Stimulated activated CD4-positive, alpha-beta T cell treated with anti-CD3 and anti-CD28 coated beads, Interleukin-4, amount 100 ng/mL, for 24 hours (primary cell): ENCODE measurements at places on chromosomes 1 and 21.

- no peak for DNase-seq
Observed at GRCh38 chr1:110464340-110464739, 13.4 kb downstream of the PROK1 start.

- no peak for DNase-seq
Observed at GRCh38 chr1:98102345-98103030, 181.7 kb upstream of the DPYD start.

GRCh38 chr21:42858185-42858847 is 21.0 kb downstream of the WDR4 start:
- DNase-seq: no peak

DNA sequence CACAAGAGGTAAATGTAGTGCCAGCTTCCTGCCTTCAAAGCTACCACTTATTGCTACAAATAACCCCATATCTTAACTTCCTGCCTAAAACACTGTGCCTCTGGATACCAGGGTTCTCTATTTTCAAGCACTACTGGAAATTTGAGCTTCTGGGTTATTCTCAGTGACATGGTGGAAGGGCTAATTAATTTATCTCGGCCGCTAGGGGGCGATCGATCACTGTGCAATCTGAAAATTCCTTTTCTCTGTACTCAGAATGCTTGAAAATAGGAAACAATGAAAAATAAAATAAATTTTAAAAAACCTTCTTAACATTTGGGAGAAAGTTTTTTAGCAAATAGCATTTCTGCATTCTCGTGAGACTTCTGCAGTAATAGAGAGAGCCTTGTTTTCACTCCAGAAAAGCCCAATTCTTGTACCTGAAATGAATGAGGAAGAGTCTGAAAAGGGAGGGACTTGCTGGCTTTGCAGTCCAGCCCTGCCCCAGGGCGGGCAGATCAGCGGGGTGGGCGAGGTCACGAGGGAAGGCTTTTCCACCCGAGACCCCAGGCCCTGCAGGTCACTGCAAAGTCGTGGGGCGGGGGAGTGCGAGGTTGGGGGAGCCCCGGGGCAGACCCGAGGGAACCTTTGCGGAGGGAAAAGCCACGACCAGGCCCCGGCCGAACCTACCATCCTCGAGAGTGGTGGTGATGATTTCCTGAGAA is 276.7 kb downstream of the PCP4 start:
- peak; percentile 30 for DNase-seq

- DNase-seq: no peak
Observed at GRCh38 chr1:154468535-154469250, 33.3 kb upstream of the TDRD10 start.

GRCh38 chr1:10685808-10686403 is 110.5 kb downstream of the CASZ1 start:
- DNase-seq: no peak

- no peak for DNase-seq
Observed at GRCh38 chr1:156642265-156643048, 540 bp downstream of the BCAN start.

DNA sequence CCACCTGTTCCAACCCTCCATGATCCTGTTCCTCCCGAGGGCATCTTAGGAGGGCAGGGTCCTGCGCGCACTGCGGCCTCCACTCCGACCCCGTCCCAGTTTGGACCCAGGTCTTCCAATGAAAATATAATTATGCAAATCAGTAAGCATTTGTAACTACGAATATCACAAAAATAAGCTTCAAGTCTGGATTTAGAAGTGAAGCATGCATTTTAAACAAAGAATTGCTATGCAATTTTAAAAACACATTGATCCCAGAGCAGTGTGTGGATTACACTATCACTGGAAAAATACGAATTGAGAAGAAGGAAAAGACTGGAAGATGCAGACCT is 673 bp downstream of the PRMT2 start:
- DNase-seq: no peak

- no peak for DNase-seq
Observed at GRCh38 chr1:196295766-196296165, 312.5 kb downstream of the KCNT2 start.

DNA sequence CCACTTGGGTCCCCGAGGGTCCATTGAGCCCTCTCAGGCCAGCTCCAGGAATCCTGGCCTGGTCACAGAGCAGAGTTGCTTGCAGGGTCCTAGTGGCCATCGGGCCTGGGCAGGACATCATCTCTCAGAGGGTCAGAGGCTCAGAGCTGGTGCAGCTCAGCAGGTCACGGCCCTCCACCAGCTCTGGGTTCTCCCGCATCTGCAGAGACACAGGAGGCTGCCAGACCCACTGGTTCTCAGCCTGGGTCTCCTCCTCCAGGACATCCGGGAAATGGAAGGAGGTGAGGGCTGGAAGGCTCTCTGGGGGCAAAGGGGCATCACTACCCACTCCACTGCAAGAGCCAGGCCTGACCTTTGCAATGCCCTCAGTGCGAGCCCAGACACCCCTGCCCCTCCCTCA is 6.5 kb downstream of the TMEM54 start:
- DNase-seq: no peak

GRCh38 chr1:32180186-32181060 is 948 bp downstream of the TXLNA start:
- peak; percentile 46 for DNase-seq

GRCh38 chr1:234326497-234327366 is 46.5 kb upstream of the COA6 start:
- peak; percentile 83 for DNase-seq

- no peak for DNase-seq
Observed at GRCh38 chr1:15098176-15099125, 55.1 kb upstream of the TMEM51 start.

- no peak for DNase-seq
Observed at GRCh38 chr21:36717976-36718375, 19.1 kb downstream of the SIM2 start.

DNA sequence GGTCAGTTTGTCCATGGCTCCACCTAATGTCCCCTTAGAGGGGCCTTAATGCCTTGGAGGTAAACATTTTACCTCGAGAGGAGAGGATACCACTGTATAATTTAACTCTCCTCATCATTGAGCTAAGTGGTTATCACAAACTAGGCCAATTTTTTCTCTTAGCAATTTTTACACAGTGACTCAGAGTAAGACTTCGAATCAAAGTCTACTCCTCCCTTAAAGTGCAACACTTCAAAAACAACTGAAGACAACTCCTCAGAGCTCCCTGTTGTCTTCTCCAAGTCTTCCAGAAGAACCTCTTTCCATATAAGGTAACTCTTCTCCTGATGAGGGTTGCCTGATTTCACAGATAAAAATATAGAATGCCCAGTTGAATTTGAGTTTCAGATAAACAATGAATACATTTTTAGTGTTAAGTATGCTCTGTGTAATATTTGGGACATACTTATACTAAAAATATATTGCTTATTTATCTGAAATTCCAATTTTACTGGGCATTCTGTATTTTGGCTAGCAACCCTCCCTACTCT is 4.9 kb upstream of the PTGFRN start:
- no peak for DNase-seq
